ENCODE measurements at places on chromosomes 6 and 20.

GRCh38 chr20:41068806-41069205 is 40.2 kb downstream of the TOP1 start:
- DNase-seq, result no peak

- peak; percentile 23 for DNase-seq
Measured at GRCh38 chr6:160293844-160294243, 35.2 kb upstream of the SLC22A2 start.

DNA sequence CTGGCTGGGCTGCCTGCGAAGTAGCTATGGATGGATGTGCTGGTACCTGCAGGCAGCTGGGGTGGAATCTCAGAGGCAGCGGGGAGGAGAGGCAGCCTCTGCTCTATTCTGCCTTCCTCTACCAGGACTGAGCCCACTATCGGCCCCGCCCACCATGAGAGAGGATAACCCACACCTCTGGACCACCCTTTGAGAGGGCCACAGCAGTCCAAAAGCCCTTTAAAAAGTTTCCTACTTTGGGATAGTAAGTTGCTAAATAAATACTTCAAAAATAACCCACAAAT is 36.1 kb downstream of the EZR start:
- DNase-seq, result no peak

GRCh38 chr20:7207186-7207798 is 439.8 kb downstream of the BMP2 start:
- DNase-seq, result no peak

DNA sequence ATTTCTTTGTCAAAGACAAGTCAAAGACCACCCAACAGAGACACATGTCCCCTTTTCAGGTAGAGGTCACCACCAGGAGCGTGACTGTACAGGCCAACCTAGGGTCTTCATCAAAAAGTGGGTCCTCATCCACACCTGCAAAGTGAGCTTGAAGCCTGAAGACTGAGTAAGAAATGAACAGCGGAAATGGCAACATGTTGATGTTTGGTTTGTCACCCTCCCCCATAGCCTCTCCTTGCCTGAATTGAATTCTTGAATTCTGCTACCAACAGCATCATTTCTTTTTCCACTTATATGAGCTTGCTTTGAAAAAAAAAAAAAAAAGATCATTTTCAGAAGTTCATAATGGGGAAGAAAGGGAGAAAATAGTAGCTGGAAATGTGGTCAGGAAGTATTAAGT is 104.4 kb downstream of the NFATC2 start:
- no peak for DNase-seq

GRCh38 chr20:49724408-49725223 is 10.9 kb upstream of the B4GALT5 start:
- no peak for DNase-seq

DNA sequence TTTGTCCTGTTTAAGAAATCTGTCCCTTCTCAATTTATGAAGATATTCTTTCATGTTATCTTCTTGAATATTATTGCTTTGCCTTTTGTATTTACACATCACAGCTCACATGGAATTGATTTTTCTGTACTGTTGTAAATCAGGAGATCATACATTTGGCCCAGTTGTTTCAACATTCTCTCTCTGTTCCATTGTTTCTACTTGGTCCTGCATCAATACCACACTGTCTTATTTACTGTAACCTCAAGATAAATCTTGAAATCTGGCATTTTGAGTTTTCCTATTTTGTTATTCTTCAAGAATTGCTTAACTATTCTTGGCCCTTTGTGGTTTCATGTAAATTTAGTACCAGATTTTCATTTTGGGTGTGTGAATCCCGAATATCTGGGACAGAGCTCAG is 121.7 kb upstream of the CCN2 start:
- DNase-seq, result no peak

DNA sequence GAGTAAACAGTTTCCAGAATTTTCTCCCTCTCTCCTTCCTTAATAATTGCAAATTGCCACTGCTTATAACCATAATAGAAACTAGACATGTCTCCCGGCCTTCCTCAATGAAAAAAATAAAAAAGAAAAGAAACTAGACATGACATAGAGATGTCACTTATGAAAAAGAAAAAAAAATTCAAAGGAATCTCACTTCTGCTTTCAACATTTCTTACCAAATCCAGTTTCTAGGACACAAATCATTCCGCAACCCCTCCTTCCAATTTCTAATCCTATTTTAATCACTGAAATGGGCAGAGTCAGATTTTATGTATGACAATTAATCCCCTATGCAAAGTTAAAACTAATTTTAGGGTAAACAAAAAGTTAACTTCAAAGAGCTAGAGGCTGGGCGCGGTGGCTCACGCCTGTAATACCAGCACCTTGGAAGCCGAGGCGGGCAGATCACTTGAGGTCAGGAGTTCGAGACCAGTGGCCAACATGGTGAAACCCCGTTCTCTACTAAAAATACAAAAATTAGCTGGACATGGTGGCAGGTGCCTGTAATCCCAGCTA is 40.1 kb upstream of the EEF1A1 start:
- DNase-seq, result no peak

DNA sequence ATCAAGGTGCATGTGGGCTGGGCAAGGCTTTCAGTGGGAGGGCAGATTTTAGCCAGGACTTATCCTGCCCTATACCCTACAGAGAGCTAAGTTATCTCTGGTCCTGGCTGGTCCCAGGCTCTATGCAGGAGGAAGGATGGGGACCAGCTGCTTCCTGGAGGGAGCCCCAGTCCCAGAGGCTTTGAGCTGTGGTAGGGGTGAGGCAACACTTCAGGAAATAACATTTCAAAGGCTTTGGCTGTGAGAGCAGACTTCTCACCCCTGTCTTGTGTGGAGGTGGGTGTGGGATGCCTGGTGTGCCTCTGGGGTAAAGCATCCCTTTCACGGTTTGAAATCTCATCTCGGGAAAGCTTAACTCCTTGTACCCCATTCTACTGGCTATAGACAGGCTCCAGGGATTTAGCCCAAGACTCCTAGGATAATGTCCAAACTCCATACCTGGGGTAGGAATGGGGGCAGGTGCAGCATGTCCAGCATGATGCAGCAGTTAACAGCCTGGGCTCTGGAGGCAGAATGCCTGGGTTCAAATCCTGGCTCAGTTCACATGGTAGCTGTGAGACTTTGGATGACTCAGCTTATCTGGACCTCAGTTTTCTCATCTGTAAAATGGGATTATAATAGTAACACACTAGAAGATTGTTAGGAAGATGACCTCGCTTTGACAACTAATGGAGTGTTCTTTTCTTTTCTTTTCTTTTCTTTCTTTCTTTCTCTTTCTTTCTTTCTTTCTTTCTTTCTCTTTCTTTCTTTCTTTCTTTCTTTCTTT is 27.5 kb upstream of the SIRPA start:
- DNase-seq, result no peak

DNA sequence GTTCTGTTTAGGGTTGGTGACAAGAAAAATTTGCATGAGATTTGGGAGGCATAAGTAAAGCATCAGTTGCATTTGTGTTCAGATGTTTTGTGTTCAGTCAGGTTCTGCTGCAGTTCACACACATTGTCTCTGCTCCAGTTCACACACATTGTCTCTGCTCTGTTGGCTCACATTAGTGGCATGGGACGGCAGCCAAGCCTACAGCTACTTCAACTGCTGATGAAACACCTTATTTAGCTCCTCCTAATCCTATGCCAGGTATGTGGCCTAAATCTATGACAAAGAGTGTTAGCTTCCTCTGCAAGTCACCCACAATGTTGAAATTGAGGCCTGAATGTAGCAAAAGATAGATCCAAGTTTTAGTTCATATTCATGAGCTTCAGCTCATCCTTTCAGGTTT is 278.1 kb upstream of the SYNCRIP start:
- DNase-seq, result peak; percentile 56

DNA sequence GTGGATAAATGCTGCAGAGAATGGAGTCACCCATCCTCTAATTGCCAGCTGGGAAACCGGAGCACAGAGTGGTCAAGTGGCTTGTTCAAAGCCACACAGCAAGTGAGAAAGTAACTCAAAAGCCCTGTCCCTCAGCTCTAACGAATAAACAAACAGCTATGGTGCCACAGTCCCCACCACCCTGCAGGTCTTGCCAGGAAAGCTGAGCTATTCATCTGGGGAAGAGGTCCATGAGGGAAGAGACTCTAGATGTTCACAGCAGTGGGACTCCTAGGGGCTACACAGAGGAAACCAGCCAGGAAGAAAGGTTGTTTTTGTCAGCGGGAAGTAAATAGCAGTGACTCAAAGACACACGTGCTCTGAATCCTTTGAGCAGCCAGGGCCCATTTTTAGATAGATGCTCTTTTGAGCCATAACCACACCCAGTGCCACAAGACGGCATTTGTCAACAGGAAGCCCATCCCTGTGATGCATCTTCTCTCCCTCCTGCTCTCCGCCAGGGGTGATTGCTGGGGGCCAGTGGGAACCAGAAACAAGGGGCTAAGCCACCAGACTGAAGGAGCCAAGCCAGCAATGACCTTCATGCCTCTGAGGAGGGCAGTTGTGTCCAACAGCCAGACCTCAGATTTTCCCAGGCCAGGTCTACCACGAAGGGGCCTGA is 32.4 kb upstream of the TCP11 start:
- no peak for DNase-seq

- no peak for DNase-seq
Measured at GRCh38 chr6:19408331-19408730, 428.8 kb upstream of the ID4 start.

DNA sequence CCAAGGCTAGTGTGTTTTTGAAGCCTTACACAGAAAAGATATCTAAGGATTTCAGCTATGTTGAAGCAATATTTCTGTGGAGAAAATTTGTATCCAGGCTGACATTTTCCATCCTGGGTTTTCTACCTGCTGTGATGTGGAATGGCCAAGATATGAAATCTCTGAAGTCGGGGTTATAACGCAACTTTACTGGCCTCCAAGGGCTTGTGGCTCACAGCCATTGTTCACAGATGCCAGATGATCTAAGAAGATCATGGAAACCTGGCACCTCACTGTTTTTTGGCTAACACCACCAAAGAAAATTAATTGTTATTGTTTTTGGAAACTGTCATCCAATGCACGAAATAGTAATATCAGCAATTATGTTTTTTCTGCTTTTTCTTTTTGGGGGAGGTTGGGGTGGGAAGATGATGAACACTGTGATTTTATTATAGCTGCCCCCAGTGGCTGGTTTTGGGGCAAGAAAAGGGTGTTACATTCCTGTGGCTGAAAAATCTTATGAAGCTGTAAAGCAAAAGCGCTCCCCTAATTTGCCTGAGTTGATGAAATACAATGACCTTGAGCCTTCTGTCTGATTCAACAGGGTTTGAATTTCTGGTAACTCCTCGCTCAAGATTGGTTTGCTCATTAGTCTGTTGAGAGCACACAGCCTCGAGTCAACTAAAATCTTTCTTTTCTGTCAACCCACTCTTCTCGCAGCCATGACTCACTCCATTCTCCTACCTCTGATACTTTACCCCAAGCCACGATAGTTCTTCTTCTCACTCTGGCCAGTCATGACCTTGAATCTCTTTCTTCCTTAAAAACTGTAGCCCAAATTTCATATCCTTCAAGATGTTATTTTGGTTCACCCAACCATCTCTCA is 236.7 kb downstream of the PAX1 start:
- DNase-seq, result no peak

DNA sequence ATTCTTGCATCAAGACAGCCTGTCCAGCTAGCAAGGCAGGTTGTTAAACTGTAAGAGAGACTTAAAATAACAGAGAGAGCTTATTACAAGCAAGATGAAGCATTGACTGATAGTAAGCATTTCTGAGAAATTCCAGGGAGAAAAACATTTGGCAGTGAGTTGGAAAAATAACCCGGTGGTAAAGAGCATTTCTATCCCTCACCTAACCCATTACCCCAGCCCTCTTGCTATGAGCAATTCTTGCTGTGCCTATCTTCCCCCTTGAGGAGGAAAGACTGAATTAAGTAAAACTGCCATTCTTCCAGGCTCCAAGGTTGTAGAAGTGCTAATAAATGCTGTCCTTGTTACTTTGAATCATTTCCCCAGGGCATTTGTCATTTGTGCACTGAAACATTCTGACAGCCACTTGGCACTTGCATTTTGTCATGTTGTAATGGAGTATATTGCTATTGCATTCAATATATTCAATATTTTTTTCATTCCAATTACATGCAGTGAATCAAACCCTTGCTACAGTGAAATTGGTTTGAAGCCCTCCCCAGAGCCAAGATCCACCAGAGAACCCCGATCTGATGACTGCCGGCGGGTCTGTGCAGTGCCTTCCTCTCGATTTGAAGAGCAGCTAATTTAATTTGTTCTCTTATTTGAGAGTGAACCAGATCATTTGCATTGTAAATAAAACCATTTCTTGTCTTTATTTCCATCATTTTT is 291.1 kb downstream of the HIVEP2 start:
- no peak for DNase-seq

DNA sequence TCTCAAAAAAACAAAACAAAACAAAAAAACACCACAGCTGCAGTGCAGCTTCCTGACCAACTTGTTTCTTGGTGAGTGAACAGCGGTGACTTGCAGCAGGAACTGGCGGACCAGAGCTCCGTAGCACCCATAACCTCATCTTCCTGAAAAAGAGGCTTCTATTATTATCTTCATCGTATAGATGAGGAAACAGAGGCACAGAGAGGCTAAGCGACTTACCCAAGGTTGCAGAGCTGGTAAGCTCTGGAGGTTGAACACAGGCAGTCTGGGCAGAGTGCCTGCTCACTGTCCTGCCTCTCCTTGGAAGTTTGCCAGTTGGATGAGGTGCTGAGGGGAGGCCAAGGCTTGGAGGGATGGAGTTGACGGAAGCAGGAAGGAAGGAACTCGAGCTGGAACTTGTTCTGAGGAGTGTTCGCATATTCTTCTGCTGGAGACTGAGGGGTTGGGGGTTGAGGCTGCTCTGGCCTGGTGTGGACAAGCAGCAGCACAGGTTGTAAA is 47.9 kb upstream of the CCDC167 start:
- DNase-seq, result no peak

GRCh38 chr6:32964776-32965175 is 3.6 kb upstream of the BRD2 start:
- DNase-seq, result no peak

DNA sequence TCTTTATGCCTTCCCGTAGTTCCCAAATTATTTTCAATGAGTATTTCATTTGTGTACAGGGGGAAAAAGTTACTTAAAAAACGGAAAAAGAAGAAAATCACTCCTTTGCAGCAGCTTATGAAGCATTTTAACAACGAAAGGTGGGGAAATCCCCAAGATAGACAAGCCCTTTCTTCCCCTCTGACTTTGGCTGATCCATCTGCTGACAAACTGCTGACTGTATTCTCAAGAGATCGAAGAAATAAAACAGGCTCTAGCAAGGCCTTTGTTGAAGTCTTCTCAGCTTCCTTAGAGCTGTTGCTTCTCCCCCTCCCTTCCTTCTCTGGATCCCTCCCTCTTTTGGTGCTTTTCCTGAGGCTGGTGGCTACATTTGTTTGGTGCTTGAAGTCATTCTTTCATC is 325.2 kb downstream of the NRN1 start:
- DNase-seq, result no peak

DNA sequence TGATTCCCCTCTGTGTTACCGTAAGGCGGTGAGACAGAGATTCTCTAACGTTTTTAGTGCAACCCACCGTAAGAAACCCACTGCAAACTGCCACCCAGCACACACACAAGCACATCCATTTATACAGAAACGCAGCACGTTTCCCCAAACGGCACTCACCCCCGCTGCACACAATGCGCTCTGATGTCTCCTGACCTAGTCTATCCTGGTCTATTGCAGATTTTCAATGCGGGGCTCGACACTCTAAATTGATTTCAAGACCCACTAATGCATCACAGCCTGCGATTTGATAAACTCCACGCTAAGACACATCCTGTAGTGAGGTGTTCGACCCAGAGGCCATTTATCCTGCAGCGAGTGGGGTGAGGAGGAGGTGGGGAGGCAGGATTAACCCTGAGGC is 63.7 kb upstream of the SULF2 start:
- no peak for DNase-seq

GRCh38 chr6:40937491-40937890 is 101.5 kb downstream of the UNC5CL start:
- DNase-seq, result no peak

- DNase-seq, result no peak
Measured at GRCh38 chr6:31574106-31575061, 981 bp upstream of the TNF start.

Measured in neural progenitor cell (in vitro differentiated cells).